ENCODE measurements at places on chromosomes 1 and 21.
A peak's percentile ranks its signal among the peaks of the same experiment; 100 is the strongest.

GRCh38 chr1:43389326-43390313 is at the start of the genes MED8 and SZT2:
MED8 (minus strand) TSS chr1:43389800; CDS start chr1:43389764, 36 bp downstream.
SZT2 (plus strand) TSS chr1:43389899; CDS start chr1:43389969, 70 bp downstream.
- DNase-seq: peak; percentile 68

- no peak for DNase-seq
Measured at GRCh38 chr1:248196965-248197364, at the start of gene OR2M3. OR2M3 (plus strand) TSS chr1:248197265; CDS start chr1:248203068, 5,803 bp downstream.

- DNase-seq: no peak
Measured at GRCh38 chr1:50830621-50831020, 129.4 kb downstream of the FAF1 start.

- no peak for DNase-seq
Measured at GRCh38 chr1:171877701-171878100, 36.4 kb downstream of the DNM3 start.

- DNase-seq: no peak
Measured at GRCh38 chr1:84877592-84877991, 15.4 kb downstream of the LPAR3 start.

GRCh38 chr1:29984862-29985605 is 738.4 kb downstream of the MATN1 start:
- DNase-seq: no peak
